M059J (cell line): ENCODE measurements at places on chromosomes 5 and 9.

- DNase-seq = no peak
Observed at GRCh38 chr9:108775901-108776306, 79.9 kb downstream of the ACTL7B start.

- no peak for DNase-seq
Observed at GRCh38 chr9:105044518-105044917, 116.6 kb upstream of the ABCA1 start.

DNA sequence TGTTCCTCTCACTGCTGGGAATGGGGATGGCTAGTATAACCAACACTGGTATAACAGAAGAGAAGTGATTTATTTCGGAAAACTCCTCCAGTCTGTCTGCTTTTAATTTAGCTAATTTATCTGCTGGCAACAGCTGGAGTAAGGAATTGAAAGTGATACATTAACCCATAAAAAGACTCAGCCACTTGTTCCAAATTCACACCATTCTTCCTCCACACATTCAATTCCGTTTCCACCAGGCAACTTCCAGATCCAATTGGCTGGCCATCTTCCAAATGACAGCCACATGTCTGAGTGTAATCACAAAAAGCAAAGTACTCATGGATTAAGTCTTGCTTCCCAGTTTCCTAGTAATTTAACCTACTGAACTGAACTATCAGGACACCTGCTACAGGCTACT lies 77.1 kb upstream of the RETREG1 start:
- no peak for DNase-seq

DNA sequence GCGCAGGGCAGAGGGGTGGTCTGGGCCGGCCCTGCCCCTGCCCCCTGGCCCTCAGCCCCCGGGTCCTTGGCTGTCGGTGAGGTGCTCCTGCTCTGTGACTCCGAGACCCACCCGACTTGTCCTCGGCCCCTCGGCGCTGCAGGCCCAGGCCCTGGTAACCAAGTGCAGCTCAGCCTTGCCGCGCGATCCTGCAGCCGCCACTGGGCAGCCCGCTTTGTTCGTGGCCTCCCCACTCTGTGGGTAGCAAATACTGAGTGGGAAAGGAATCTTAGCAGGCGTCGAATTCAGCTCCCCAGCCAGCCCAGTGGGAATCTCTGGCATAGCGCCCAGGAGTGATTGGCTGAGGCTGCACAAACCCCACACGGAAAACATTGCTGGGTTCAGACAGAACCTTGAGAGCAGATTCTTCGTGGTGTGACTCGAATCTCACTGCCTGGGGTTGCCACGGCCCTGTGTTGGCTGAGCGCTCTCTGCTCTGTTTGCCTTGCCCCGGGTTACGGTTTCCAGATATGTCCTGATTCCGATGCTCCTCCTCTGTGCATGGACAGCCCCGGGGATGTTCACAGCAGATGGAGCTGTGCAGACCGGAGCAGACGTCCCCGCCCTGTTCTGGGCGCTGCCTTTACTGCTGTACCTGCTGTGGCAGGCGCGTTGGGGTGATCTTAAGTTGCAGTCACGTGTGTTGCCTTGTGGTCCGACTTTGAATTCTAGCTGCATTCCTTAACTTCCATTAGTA lies 13.4 kb upstream of the EXOC3 start:
- DNase-seq = peak; percentile 36

- DNase-seq = peak; percentile 86
Observed at GRCh38 chr9:83220730-83221129, 157.8 kb upstream of the RASEF start.

GRCh38 chr9:15293804-15294316 lies 13.2 kb downstream of the TTC39B start:
- DNase-seq = no peak

- no peak for DNase-seq
Observed at GRCh38 chr9:120609636-120610035, 29.7 kb upstream of the CDK5RAP2 start.

- DNase-seq = peak; percentile 1
Observed at GRCh38 chr5:75856056-75856455, 138.8 kb upstream of the POC5 start.

GRCh38 chr9:105957830-105958229 lies 263.5 kb downstream of the TMEM38B start:
- no peak for DNase-seq

- DNase-seq = peak; percentile 60
Observed at GRCh38 chr5:172872997-172873491, 39.0 kb downstream of the ERGIC1 start.

DNA sequence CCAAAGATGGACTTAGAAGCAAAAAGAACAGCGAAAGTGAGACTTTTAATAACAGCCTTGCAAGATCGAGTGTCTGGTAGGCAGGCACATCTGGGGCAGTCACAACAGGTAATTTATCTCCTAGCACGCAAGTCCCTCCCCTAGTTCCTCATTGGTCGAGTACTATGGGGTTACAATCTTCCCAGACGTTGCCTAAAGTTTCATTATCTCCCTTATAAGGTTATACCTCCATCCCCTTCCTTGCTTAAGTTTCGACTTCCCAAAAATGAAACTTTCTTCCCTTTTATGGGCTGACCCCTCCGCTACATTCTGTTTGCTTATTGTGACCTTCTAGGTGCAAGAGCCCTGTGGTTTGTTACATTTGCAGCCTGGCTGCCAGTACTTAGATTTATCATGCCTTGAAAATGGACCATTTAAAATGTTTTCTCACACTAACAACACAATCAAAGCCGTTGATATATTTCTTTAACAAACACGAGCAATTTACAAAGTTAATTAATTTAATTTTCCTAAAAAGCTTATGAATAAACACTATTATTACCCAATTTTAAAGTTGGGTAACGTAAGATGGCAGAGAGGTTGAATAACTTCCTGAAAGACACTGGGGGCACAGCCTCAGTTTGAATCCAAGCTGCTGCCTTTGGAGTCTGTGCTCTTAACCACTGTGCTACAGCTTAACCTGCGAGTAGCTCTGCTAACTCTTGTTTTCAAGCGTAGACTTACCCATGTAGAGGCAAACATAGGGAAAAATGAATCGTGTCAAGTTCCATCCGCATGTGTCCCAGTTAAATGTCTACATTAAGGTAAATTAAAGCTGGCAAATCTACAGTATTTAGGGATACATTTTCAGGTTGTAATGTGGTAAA lies 91.7 kb downstream of the EDIL3 start:
- peak; percentile 94 for DNase-seq

DNA sequence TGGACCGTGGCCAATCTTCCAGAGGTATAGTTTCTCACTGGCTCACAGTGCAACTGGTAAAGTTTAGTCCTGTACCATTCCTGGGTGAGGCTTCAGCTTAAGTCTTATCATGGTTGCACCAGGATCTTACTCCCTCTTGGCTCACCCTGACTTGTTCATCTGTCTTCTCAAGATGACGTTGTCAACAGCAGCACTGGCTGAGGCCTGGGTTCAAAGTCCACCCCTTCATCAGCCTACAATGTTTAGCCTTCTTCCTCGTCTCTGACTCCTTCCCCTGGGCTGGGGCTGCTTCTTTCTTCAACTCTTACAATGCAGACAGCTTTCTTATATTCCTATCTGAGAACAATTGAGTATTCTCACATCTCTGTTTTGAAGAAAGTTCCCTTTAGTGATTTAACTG lies 311.1 kb upstream of the CLINT1 start:
- no peak for DNase-seq

DNA sequence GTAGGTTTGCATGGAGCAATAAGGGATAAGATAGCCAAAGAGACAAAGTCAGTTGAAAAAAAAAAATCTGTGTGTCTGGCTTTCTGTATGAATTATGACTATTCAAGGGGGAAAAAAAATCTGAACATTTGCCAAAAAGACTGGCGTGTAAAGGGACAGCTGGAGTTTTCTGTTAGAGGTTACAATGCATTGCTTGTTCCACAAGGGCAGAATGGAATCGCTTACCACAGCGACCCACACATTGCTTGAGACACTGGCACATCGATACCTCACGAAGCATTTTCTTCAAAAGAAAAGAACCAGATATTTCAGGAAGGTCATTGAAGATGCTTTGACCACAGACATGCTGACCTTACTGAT lies 327.8 kb downstream of the TMEM167A start:
- DNase-seq = peak; percentile 7

GRCh38 chr5:137400571-137400970 lies 98.6 kb downstream of the SPOCK1 start:
- no peak for DNase-seq

GRCh38 chr9:16763946-16764345 lies 106.5 kb downstream of the BNC2 start:
- DNase-seq = no peak

DNA sequence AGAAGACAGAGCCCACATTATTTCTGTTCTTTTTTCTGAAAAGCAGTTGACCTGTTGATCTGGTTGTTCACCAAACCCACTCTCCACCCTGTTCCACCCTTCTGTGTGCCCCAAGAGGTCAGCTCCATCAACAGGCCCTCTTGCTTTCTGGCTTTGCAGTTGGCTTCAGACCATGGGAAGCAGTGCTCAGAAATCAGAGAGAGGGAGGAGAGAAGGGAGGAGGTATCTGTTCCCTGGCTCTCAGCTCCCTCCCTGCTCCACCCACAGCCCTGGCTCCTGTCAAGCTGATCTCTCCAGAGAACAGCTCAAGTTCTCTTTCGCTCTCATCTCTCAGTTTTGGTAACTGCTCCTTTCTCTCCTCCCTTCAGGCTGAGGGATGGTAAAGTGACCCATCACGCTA lies 144.2 kb upstream of the RAI14 start:
- no peak for DNase-seq
